Sciatic nerve (tissue), 2 donors: ENCODE measurements at places on chromosomes 11 and 22. TPM values are rescaled to one million over a fixed set of nuclear protein-coding genes. Genes with fewer than 3 reads are reported as not detected.

- DNase-seq, result no peak
Measured at GRCh38 chr11:79678780-79679452, 238.1 kb upstream of the TENM4 start.

DNA sequence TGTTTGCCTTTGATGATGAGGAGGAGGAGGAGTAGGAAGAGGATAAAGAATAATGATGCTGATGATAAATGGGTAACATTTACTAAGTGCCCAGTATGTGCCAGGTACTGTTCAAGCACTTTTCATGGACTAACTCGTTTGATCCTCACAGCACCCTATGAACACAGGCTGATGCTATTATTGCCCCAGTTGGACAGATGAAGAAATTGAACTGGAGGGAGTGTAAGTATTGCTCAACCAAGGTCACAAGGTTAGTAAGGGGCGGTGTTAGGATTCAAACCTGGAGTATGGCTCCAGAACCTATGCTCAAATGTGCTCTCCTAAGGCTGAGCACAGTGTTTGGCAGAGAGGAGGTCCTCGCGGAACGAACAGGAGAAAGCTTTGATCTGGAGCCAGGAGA, 78.6 kb downstream of the SYN3 start:
- DNase-seq, result no peak

- no peak for DNase-seq
Measured at GRCh38 chr11:47982616-47983015, 2.3 kb downstream of the PTPRJ start.

DNA sequence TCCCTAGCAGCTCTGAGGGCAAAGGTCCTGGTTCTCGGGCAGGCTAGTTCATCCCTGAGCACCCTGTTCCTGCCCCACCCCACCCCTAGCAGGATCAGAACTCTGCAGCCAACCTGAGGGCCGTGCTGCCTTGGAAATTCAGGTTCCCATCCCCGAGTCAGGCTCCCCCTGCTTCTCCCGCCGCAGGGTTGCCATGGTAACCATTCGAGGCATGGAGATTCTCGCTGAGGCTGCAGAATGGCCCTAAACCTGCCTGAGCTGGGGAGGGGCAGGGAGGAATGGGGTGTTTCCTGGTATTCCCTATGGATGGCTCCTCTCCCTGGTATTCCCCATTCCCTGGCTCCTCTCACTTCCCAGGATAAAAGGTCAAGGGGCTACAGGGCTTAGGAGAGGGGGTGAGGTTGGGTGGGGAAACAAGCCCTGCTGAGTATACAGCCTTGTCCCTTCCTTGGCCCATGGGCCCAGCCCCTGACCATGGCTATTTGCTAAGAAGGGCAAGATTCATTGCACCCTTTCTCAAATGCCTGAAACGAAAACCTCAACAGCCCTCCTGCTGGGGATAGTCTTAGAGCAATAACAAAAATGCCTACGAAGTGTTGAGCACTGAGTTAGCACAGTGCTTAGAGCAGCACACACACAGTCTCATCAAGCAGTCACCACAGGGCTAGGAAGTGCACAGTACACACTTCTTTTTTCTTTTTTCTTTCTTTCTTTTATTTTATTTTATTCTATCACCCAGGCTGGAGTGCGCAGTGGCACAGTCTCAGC, 58.7 kb downstream of the CHST1 start:
- DNase-seq, result no peak

- DNase-seq, result no peak
Measured at GRCh38 chr22:44703255-44703870, 1.4 kb downstream of the PRR5 start.

DNA sequence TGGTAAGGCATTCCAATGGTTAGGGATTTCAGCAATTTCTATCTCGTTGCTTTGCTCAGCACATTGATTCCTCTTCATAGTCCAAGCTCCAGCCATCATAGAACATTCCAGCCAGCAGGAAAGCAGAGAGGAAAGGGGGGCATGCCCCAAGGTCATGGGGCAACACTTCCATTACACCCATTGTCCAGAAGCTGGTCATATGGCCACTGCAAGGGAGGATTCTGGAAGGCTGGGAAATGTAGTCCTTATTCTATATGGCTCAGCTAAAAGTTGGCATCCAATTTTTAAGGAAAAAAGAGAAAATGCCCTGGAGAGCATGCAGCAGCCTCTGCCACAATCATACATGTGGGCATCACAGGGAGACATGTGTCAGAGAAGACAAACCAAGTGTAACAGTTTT, 47.1 kb upstream of the RCN1 start:
- no peak for DNase-seq

GRCh38 chr11:1819074-1819473, 15.7 kb upstream of the SYT8 start:
- DNase-seq, result no peak

DNA sequence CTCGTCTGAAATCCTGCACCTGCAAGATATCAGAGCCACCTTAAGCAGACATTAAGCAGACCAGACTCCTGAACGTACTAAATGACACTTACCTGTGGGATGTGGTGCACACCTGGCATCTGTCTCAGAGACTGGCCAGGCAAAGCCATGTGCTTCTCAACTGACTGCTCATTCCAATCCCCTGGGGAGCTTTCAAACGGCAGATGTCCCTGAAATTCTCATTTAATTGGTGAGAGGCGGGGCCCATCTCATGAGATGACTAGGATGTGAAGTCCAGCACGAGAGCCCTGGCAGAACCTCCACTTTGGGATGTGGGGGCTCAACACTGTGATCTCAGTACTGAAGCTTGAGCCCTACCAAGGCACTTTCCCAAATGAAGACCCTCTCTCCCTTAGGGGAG, 84.9 kb upstream of the HMGXB4 start:
- DNase-seq, result no peak

DNA sequence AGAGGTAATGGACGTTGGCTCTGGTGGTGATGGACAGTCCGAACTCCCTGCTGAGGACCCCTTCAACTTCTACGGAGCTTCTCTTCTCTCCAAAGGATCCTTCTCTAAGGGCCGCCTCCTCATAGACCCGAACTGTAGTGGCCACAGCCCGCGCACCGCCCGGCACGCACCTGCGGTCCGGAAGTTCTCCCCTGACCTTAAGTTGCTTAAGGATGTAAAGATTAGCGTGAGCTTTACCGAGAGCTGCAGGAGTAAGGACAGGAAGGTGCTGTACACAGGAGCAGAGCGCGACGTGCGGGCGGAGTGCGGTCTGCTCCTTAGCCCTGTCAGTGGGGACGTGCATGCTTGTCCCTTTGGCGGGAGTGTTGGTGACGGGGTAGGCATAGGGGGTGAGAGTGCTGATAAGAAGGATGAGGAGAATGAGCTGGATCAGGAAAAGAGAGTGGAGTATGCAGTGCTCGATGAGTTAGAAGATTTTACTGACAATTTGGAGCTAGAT, 6.1 kb downstream of the DGCR8 start:
- DNase-seq, result no peak

GRCh38 chr11:2142762-2143202, 3.6 kb upstream of the IGF2 start:
- no peak for DNase-seq

DNA sequence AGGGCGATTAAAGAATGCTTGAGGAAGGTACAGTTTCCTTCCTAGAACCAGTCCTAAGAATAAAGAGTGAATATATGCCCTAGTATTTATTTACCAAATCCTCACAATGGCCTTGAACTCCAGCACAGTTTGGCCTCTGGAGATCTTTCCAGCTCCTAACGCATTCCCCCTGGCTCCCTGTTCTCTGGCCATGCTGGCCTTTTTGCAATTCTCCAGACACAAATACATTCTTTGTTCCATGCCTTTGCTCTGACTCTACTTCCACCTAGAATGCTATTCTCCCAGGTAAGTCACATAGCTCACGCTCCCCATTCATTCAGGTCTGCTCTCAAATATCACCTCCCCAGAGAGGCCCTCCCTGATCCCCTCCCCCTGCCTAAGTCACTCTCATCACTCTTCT, 3.7 kb upstream of the DGKZ start:
- no peak for DNase-seq

GRCh38 chr22:30615543-30615954, 8.6 kb downstream of the TCN2 start:
- no peak for DNase-seq

Gene RASSF10
- 0.27 TPM for total RNA-seq

Gene HEPN1
- not detected for total RNA-seq

Gene VWA5A
- 27.6 TPM for total RNA-seq

Gene FGF19
- not detected for total RNA-seq

Gene OVOL1
- not detected for total RNA-seq

Gene INSC
- total RNA-seq, result 8.3 TPM

Gene CAPN5
- 20.1 TPM for total RNA-seq

Gene TESMIN
- 1.5 TPM for total RNA-seq
